Left lobe of liver (tissue), 2 donors: ENCODE measurements at places on chromosomes 6 and 20.
A peak's percentile ranks its signal among the peaks of the same experiment; 100 is the strongest.

GRCh38 chr6:155913816-155914215 is 458.2 kb upstream of the NOX3 start:
- no peak for DNase-seq

DNA sequence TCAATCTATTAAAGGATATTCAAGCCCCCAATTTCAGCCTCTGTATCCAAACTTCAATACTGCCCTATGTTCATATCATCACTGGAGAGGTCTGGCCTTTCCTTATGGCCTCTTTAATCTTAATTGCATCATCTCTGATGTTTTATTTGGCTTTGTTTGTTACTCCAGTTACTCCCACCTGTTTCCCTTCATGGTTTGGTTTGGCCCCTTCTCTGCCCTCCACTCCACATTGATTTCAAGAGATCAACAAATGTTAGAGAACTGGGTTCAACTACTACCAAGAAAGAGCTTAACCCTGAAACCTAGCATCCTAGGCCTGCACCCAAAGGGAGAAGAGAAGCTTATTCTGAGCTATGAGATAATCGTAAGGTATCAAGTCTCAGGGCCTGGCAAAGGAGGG is 221.6 kb downstream of the LAMA2 start:
- DNase-seq = no peak

DNA sequence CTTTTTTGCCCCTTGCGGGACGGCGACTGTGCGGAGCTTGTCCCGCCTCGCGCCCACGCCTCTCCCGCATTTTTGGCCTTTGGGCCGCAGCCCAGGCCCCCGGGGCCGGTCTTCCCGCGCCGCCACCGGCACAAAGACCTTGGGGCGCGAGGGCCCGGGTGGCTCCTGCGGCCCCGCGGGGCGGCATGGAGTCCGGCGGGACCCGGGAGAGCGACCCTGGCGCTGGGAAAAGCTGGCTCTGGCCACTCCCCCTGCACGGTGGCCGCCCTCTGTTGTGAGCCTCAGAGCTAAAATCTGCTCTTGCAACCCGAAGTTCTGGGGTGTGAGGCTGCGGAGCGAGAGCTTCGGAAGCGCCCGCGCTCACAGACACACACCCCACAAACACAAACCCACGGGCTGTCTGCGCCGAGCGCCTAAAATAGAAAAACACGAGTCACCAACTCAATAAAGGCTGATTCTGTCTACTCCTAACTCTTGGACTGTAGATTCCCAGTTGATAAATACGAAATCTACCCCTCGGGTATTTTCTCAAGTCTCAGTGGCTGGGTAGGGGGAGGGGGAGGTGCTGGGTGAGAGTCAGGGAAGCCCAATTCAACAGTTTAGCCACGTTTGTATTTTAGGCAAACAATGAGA is 496 bp upstream of the BEND3 start:
- peak; percentile 53 for DNase-seq

GRCh38 chr6:112037783-112038216 is 16.1 kb upstream of the CCN6 start:
- no peak for DNase-seq

DNA sequence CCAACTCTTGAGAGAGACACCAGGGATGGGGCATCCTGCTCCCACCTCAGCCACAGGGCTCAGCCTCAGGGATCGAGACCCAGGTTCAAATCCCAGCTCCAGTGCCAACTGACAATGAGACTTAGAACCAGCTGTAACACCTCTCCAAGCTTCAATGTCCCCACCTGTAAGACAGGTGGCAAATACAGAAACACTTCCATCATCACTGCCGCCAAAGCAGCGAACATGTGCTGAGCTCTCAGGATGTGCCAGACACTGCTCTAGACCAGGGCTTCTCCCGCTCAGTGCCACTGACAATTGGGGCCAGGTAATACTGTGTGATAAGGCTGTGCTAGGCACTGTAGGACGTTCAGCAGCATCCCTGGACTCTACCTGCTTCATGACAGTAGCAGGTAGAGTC is 22.1 kb downstream of the PREX1 start:
- DNase-seq = no peak

GRCh38 chr6:140663094-140663493 is 1288.6 kb upstream of the CITED2 start:
- DNase-seq = no peak

DNA sequence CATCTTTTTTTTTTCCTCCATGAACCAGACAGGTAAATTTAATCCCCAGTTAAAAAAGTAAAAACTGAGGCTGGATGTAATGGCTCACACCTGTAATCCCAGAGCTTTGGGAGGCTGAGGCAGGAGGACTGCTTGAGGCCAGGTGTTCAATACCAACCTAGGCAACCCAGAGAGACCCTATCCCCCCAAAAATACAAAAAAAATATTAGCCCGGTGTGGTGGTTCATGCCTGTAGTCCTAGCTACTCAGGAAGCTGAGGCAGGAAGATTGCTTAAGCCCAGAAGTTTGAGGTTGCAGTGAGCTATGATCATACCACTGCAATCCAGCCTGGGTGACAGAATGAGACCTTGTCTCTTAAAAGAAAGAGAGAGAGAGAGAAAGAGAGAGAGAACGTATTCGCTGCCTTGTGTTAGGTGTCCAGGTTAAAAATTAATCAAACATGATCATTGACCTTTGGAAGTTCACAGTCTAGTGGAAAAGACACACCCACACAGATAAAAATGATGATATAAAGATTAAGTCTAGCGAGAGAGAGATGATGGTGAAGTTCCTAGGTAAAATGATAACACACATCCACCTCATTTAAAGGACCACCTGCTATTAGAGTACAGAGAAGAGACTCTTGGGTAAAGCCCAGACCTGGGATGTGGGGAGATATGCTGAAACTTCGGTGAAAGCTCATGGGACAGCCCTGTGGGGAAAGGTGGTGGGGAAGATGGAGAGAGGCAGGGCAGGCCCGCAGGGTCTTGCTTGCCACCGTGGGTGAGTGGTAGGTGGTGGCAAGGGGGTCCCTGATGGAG is 4.8 kb upstream of the NHSL1 start:
- DNase-seq = peak; percentile 66

DNA sequence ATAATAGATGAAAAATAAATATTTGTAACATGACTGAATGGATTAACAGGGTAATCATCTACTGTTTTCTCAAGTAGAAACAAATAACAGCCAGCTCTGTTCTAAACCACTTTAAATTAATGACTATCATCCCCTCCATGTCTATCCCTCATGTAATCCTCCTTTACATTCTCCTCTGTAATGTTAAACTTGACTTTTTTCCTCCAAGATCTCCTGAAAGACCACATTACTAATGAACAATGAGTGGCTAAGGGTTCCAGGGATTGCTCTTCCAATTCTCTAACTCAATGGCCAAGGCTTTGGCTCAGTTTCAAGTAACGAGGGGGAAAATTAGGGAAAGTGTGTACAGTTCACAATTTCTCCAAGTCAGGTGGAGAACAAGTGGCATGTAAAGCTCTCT is 37.6 kb upstream of the FBXL4 start:
- DNase-seq = no peak
